ENCODE measurements at places on chromosomes 6 and 20. TPM values are rescaled to one million over a fixed set of nuclear protein-coding genes. Genes with fewer than 3 reads are reported as not detected.
A peak's percentile ranks its signal among the peaks of the same experiment; 100 is the strongest.

Gene SLC17A3
- total RNA-seq: not detected

Gene PSORS1C2
- not detected for total RNA-seq

Gene EEF1A2
- 32.6 TPM for total RNA-seq

Gene GSTA3
- not detected for total RNA-seq

Gene TCP11
- total RNA-seq: not detected

Gene PXDC1
- total RNA-seq: 53.5 TPM

Gene SLC22A23
- 8.0 TPM for total RNA-seq

Gene HLA-DPA1
- 8.7 TPM for total RNA-seq

Gene GCNT2
- 39.8 TPM for total RNA-seq

Gene TPD52L1
- 54.5 TPM for total RNA-seq

Gene SLA2
- total RNA-seq: not detected

DNA sequence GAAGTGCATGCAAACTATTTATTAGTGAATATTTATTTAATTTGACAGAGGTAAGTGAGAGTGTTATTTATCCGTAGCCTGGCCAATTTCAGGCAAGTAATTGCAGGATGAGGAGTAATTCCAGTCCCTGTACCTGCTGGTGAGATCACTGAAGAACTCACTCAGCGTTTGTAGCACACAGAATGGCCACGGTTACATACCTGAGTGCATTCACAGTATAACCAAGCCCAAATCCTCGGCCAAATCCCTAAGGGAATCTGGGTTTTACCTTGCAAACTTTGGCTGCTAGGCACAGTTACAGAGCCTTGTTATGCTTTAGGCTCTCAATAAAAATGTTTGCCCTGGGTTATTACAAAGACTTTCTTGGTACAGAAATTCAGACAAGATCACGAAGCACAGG is 93.3 kb downstream of the KCNQ5 start:
- DNase-seq: no peak

- no peak for DNase-seq
Observed at GRCh38 chr20:54044156-54044555, 26.2 kb downstream of the BCAS1 start.

GRCh38 chr6:38755874-38756273 is 40.8 kb downstream of the DNAH8 start:
- no peak for DNase-seq

- DNase-seq: no peak
Observed at GRCh38 chr6:32058511-32058963, 20.3 kb downstream of the CYP21A2 start.

DNA sequence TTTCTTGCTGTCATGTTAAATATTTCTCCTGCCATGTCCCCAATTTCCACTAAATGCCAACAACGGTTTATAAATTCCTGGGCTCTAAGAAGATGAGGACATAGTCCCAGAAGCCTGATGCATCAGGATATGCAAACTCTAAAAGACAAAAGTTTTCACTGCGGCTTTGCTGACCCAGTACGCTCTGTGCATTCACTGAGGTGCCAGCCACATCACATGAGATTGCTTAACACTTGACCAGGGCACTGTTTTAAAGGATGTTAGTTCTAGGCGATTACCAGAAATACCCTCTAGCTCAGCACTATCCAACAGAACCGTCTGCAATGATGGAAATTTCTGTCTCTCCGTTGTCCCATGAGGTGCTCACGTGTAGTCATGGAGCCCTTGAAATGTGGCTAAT is 19.9 kb upstream of the ADTRP start:
- DNase-seq: peak; percentile 15

DNA sequence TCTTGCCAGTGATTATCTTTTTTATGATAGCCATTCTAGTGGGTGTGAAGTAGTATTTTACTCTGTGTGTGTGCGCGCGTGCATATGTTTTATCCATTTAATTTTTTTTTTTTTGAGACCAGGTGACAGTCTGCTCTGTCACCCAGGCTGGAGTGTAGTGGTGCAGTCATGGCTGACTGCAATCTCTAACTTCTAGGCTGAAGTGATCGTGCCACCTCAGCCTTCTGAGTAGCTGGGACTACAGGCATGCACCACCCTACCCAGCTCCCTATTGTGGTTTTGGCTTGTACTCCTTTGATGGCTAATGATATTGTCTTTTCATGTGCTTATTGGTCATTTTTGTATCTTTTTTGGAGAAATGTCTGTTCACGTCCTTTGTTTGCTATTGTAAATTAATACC is 33.3 kb downstream of the ITCH start:
- no peak for DNase-seq

- DNase-seq: peak; percentile 15
Observed at GRCh38 chr20:46458866-46459750, 52.7 kb upstream of the ELMO2 start.

DNA sequence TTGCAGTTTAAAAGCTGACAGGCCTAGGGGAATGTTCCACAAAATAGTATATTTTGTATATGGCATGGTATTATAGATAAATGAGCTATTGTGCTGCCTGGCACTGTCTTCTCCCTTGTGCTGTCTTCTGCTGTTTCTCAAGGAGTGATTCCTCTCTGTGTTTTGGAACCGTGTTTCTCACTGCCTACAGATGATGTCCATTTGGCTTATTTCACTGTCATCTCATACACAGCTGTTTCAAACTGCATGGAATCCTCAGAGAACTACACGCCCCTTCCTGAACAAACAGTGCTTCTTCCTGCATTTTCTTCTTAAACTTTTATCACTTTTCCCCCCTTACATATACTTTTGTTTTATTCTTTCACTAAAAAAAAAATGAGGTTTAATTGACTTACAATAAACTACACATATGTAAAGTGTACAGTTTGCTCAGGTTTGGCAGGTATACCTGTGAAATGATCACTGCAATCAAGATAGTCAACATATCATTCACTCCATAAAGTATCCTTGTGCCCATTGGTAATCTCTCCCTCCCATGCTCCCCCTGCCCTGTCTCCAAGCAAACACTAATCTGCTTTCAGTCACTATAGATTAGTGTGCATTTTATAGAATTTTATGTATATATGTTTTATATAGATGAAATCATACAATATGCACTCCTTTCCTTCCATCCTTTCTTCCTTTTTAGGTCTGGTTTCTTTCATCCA is 43.0 kb downstream of the CBFA2T2 start:
- no peak for DNase-seq

DNA sequence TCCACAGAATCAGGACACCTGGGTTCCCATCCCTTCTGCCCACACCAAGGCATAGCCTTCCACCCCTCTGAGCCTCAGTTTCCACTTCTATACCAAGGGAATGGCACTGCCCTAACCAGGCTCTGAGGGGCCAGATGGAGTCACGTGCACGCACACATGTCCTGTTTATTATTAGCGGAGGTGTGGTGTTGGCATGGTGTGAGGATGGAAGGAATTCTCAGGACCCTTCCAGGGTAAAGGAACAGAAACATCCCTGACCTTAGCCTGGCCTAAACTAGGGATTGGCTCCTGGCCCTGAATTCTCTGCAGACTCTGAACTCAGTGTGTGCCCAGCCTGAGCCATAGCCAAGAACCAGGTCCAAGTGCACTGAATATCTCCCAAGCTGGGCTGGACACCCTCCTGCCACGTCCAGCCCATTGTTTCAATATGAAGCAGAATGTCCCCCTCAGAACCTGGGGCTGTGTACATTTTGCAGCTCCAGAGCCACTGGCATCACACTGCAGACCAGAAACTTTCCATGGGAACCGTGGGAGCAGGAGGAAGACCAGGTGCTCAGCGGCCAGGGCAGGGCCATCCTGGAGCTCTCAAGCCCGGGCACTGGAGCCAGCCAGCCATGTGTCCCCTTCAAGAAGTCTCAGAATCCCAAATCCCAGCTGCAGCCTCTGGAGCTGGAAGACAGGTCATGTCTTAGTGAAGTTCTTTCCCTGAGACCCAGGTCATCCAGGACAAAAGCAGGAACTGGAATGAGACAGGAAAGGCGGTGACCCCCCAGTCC is 208.4 kb downstream of the ANKRD60 start:
- no peak for DNase-seq

DNA sequence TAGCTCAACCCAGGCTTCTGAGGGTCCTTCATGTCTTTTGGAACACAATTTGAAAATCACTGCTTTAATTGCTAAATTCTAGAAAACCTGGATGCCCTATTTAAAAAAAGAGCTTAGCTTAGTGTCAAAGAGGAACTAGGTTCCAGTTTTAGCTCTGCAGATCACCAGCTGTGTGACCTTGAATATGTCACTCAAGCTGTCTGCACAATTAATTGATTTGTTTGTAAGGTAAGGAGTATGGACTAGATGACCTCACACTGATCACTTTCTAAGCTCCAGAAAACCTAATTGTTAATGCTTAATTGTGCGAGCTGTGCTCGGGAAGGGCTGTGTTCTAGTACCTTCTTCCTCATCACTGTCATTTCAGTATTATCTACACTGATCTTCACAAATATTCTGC is 26.2 kb downstream of the UTRN start:
- no peak for DNase-seq

GRCh38 chr20:37363221-37364012 is 17.5 kb downstream of the SRC start:
- DNase-seq: no peak

DNA sequence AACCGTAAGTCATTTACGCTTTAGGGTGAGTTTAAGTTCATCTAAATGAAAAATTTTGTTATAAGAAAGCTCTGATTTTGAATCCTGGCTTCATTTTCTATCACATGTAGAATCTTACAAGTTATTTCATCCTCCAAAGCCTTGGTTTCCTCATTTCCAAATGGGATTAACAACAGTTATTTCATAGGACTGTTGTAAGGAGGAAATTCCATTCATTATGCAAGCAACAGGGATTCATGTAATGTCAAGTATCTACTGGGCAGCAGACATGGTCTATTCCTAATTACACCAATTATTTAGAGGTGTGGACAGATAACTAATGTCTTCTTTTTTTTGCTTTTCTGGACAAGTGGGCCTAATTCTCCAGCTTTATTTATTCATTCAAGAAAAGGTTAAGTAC is 154.0 kb downstream of the PDSS2 start:
- no peak for DNase-seq

GRCh38 chr6:46773201-46773855 is 19.9 kb upstream of the MEP1A start:
- DNase-seq: no peak

DNA sequence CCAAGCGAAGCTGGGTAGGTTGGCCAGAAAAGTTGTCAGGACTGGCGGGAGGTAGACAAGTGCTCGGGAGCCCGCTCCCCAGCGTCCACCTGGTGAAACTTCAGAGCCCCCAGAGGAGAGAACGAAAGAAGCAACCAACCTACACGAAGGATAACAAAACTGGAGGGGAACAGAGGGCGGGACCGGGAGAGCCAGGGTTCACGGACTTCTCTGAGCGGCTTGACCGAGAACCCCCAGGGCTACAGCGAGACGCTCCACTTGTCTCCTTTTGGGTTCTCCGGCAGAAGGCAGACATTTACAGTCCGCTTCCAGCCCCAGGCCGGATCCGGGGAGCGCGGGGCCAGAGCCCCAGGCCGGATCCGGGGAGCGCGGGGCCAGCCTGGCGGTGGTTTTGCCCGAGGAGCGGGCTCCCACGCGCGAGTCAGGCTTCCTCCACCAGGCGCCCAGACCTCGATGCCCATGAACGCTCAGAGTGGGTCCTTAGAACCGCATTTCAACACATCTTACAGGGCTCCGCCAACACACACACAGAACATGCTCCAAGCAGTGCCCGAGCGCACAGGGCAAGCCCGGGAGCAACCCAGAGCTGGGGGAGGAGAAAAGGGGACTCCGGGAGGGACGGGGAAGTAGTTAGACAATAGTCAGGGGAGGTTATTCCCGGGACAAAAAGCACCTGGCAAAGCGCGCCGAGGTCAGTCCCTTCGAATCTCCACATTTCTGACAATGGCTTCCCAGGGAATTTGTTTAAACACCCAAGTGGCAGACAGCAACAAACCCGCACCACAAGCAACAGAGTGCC is 1.1 kb downstream of the PTPRK start:
- DNase-seq: peak; percentile 20

DNA sequence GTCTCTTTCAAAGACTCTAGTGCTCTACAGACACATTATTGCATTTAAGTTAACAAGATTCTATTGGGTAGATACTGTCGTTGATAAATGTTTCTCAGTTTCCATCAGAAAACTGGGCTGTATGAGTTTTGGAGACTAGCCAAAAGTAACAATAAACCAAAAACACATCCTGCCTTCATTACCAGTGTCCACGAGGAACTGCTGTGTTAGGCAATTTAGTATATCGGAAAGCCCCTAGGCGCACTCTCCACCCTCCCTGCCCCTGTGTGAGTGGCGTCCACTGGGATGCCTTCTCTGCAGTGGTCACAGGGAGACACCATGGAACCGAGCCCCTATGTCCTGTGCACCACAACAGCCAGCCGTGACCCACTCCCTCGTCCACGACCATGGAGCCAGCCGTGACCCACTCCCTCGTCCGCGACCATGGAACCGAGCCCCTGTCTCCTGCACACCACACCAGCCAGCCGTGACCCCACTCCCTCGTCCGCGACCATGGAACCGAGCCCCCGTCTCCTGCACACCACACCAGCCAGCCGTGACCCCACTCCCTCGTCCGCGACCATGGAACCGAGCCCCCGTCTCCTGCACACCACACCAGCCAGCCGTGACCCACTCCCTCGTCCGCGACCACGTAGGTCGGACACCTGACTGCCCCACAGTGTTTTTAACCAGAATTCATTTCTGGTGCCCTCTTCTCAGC is 35.3 kb downstream of the DLL1 start:
- DNase-seq: no peak

DNA sequence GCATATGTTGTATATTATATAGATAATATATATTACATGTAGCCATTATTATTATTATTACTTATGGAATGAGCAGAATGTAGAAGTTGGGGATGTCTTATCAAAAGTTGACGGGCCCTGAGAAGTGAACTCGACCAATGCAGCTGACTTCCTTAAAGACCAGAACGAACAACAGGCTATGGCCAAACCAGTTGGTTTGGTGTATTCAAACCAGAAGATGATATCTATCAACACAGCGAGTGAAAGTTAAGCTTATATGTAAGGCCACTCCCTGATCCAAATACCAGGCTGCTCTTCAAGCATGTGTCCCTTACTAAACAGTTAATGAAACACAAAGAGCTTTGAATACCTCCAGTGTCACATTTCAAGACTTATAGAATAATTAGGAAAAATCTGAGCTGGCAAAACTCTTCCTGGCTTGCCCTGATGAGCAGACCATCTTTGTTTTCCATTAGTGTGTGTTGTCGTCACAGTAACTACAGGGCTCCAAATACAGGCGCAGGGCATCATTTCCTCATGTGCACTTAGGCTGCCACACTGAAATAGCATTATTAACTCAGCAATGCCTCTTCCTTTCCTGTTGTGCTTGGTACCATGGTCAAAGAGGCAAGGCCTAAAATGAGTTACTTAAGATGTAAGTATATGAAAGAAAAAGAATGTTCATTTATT is 6.6 kb downstream of the FILIP1 start:
- no peak for DNase-seq

GRCh38 chr6:19438566-19439353 is 398.4 kb upstream of the ID4 start:
- DNase-seq: no peak

GRCh38 chr20:15345287-15345686 is 1007.9 kb upstream of the FLRT3 start:
- DNase-seq: peak; percentile 22
